Epithelial cell of prostate (primary cell): ENCODE measurements at places on chromosomes 3 and 15.

DNA sequence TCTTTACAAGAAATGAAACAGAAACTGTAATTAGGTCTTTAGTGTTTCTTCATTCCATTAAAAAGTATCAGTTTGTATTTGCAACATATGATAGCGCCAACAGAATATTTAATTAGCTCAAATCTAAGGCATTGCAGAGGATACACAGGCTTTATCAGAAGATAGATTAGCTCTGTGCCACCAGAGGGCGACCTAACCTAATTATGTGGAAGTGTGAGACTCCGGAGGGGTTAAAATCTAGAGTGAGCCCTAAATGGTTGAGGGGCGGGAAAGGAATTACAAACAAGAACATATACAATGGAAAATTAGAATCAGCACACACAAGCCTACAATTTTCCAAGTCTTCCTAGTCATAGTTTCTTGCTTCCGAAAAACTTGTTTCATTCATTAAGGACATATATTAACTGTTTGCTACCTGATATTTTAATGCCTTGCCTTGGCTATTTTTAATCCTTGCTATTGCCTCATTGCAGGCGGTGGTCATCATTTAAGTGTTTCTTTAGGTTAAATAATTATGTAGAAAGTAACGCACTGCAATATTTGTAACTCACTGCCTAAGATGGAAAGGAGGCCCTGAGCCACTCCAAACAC is 18.0 kb upstream of the RYR3 start:
- DNase-seq: no peak

DNA sequence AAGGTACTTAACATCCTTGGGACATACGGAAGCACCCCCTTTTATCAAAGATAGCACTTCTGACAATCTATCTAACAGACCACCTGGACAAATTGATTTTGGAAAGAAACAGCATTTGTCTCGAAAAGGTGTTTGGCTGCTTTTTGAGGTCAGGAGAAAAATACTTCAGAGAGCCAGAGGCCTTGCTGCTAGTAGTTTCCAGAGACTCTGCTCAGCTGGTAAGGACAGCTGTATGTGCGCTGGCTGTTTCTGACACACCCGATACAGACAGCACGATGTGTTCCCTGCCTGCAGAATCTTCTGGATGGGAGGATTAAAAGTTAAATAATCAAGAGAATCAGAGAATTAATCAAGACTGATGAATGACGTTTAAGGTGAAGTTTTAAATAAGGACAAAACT is 15.6 kb upstream of the GYG1 start:
- no peak for DNase-seq

GRCh38 chr3:126979046-126979628 is 3.8 kb upstream of the PLXNA1 start:
- DNase-seq: no peak

- DNase-seq: no peak
Observed at GRCh38 chr15:40550341-40551037, 14.4 kb downstream of the CCDC32 start.

GRCh38 chr3:138939561-138940241 is 7.2 kb downstream of the FOXL2 start:
- no peak for DNase-seq

DNA sequence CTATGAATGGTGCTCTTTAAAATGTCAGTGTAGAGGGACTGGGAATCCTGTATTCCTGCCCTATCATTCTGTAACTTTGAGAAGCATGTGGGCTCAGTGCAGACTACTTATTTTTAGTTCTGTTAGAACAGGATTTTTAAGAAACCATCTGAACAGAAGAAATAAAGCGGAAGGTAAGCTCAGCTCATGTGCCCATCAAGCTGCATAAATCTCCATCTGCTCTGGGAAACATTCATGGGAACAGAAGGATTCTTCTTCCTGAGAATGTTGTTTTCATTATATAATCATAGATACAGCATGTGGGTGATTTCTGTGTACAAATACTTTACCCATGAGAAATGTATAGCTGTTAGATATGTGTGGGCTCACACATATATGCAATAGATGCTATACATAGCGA is 69.9 kb downstream of the SIDT1 start:
- no peak for DNase-seq

- no peak for DNase-seq
Observed at GRCh38 chr3:42980909-42981308, 1.8 kb downstream of the GASK1A start.

DNA sequence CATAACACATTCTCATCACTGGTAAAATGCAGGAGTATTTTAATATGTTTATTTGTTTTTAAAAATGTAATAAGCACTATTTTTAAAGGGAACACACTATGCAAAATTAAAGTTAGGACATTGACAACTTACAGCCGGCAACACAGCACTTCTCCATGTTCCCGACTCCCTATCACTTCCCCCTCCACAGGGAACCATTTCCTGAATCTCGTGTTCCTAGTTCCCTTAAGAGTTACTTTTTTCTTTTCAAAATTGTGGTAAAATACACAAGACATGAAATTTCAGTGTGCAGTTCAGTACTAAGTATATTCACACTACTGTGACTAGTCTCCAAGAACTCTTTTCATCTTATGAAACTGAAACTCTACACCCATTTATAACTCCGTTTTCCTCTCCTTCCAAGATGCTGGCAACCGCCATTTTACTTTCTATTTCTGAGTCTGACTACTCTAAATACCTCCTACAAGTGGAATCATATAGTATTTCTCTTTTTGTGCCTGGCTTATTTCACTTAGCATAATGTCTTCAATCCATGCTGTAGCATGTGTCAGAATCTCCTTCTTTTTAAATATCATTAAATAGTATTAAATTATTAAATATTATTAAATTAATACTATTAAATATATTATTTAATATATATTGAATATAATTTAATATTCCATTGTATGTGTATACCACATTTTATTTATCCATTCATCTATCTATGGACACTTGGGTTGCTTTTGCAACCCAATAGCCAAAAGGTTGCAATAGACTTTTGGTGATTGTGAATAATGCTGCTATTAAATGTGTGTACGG is 25.9 kb upstream of the UBE2Q2 start:
- DNase-seq: no peak

GRCh38 chr3:14201940-14202684 is 23.5 kb downstream of the LSM3 start:
- no peak for DNase-seq

DNA sequence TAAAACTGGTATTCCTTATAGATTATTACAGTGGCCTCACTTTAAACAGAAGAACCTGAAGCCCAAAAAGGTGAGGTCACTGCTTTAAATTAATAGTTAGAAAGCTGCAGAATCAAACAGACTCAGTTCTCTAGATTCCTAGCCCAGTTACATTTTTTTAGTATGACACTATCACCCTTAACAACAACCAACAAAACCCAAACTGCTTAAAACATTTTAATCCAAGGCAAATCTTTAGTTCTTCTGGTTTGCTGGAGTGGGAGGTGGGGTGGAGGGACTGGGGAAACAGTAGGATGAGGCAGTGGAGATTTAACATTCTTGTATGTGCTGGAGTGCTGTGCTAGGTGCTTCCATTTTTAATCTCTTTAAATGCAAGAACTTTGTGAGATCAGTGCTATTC is 631.6 kb upstream of the KCNMB2 start:
- DNase-seq: no peak

DNA sequence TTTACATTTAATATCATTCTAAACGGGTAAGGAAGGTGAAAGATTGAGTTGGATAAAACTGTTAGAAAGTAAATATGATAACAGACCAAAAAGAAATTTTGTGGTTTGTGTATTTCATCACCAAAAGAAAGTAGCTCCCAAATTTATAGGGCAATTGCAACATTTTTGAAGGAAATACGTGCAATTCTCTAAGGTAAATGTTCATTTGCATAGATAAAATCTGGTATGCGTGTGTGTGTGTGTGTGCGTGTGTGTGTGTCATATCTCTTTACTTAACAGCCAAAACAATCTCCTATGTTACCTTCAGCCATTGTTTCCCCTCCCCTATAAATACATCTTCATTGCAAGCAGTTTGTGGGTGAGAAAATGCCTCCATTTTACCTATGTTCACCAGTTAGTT is 208.4 kb downstream of the TNIK start:
- DNase-seq: no peak

DNA sequence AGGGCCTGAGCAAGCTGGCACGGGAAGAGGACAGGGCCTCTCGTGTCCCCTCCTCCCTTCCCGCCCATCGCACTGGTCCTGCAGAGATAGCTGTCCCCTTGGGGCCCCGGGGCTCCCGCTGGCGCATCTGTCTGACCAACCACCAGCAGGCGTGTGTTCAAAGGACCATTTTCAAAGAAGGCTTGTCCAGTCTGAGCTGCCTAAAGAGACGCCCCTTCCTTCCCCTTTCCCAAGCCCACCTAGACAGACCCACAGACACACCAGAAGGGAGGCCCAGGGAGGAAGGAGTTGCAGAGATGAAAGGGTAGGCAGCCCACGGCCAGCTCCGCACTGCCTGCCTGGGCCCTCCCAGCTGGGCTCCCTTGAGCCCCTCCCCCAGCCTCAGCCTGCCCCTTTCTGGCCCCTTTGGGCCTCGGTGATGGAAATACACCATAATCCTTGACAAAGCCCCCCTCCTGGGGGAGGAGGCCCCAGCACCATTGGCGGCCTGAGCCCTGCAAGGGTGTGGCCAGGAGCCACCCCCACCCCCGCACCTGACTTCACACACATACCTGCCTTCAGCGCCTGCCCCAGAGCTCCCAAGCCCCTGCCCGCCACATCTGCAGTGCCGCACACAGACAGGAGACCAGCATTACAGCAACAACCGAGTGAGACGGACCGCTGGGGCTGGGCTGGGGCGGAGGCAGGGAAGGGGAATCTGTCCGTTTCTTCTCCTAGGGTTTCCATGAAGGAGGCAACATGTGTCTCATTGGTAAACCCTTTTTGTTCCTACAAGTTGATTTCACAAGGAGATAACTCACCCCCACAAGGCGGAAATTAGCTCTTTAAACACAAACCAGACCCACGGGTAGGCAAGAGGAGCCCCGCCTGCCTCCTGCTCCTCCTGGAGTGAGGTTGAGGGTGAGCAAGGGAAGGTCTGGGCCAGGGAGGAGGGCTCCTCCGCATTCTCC is at the start of gene STRA6:
Gene STRA6 (minus strand): TSS at position 336 of the 950 bp plus-strand sequence. CDS start 520 bp downstream, outside the sequence.
- peak; percentile 29 for DNase-seq

DNA sequence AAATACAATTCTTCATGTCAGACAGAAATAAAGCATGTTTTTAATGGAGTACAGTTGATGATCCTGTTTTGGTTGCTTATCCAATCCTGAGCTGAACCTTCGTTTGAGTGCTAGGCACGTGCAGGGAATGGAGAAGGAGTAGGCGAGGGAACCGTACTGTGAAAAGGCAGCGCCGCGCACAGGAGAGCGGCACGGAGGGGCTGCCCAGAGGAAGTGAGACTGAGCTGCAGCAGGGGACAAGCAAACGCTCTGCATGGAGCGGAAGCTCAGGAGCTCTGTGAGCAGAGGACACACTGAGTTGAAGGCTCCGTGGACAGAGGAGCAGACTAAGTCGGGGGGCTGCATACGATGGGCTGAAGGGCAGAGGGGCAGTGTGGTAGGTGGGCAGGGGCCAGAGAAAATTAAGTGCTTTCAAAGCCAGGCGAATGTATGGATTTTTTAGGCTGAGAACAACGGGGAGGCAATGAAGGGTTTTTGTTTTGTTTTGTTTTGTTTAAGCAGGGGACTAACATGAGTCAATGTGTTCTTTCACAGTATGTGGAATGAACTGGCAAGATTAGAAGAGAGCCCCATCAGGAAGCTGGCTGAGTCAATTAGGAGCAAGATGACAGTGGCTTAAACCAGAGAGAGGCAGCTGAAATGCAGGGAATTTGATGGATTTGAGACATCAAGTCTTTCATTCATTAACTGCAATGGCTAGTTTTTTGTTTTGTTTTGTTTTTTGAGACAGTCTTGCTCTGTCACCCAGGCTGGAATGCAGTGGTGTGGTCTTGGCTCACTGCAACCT is 23.8 kb upstream of the TM2D3 start:
- no peak for DNase-seq

DNA sequence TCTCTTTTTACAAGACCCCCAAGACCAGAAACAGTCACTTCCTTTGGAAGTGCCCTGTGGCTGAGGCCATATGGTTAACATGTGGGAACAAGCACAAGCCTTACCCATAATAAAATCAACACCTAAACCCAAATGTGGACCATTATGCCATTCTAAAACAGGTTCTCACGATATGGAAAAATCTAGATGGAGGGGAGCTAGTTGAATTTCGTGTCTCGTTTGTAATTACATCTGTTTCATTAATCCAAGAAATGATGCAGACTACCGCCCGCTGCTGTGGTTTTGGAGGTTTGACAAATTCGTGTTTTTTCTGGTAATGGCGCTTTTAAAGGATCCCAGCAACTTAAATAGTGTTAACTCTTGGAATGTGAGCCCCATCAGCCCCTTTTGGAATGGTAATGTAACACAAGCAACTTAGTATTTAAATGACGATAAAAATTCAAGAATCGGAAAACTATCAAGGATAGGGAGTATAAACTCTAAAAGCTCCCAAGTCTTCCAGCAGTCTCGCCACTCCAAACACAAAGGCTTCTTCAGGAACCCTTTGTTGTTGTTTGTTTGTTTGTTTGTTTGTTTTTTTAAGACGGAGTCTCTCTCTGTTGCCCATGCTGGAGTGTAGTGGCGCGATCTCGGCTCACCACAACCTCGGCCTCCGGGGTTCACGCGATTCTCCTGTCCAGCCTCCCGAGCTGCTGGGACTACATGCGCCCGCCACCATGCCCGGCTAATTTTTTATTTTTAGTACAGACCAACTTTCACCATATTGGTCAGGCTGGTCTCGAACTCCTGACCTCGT is 1.1 kb downstream of the CNBP start:
- DNase-seq: no peak

DNA sequence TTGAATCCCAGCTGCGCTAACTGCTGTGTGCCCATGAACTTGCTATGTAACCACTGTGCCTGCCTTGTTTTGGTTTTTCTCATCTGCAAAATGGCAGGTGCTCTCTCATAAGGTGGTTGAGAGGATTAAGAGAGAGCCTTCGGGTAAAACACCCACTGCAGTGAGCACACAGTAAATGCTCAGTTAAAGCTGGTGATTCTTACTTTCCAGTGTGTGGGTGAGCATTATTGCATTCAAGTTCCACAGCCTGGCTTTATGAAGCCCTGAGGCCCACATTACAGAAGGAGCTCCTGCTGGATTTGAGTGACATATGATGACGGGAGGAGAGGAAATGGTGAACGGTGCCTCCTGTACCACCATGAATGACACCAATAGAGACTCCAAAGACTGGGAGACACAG is 83.5 kb upstream of the SEC13 start:
- DNase-seq: no peak
